ENCODE measurements at places on chromosomes 3 and 15.
A peak's percentile ranks its signal among the peaks of the same experiment; 100 is the strongest.

GRCh38 chr3:21913791-21914190 lies 162.8 kb upstream of the ZNF385D start:
- no peak for DNase-seq

- no peak for DNase-seq
These were observed 5.9 kb upstream of the GRAMD2A start for GRCh38 chr15:72203507-72203837.

DNA sequence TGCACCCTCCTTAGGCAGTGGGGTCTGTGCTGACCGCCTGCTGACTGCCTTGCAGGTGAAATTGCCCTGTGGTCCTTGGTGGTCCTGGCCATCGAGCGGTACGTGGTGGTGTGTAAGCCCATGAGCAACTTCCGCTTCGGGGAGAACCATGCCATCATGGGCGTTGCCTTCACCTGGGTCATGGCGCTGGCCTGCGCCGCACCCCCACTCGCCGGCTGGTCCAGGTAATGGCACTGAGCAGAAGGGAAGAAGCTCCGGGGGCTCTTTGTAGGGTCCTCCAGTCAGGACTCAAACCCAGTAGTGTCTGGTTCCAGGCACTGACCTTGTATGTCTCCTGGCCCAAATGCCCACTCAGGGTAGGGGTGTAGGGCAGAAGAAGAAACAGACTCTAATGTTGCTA lies 2.4 kb downstream of the RHO start:
- DNase-seq = no peak

- DNase-seq = no peak
These were observed 43.5 kb downstream of the ACAD9 start for GRCh38 chr3:128922804-128923459.

DNA sequence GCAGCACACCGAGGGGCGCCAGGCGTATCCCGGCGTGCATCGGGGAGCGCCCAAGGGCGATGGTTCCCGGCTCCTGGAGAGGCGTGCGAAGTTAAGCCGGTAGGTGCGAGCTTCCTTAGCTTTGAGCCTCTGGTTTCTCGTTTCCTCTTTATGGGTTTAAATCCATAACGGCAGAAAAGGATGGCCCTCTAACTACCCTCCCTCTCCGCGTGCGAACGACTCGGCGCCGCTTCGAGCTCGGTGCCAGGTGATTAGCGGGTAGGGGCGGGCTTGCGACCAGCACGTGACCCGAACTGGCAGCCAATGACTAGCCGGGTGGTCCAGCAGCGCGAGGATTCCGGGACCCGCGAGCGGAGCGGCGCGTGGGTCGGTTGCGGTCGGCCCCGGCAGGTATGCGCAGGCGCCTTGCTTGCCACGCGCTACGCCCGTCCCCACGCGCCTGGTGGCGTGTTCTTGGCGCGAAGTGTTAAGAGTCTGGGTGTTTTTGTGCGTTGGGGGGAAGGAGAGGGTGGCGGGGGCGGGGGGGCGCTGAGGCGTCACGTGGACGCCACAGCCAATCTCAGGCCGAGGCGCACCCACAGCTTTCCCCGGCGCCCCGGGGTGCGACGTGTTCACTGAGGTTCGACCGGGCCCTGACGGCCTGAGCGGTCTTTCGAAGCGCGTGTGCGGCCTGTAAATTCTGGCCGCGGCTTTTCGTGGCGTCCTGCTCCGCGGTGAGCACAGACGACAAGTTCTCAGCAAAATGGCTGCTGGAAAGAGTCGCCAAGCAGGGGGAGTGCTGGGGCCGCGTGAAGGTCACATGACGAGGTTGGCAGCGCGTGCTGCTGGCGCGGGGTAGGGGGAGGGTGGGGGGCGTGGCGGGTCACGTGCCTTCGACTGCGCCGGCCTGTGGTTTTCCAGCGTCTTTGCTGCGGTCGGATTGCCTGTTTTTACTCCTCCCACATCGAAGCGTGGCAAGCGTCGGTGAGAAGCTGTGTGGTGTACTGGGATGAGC lies 38.7 kb upstream of the MGA start:
- DNase-seq = peak; percentile 40

GRCh38 chr3:53239800-53240199 lies 16.0 kb downstream of the TKT start:
- no peak for DNase-seq
